D721Med (cell line): ENCODE measurements at places on chromosomes 3 and 15.

- DNase-seq: no peak
Observed at GRCh38 chr3:187929112-187929816, 184.0 kb upstream of the BCL6 start.

- DNase-seq: no peak
Observed at GRCh38 chr15:91482799-91483198, 370.7 kb upstream of the SLCO3A1 start.

DNA sequence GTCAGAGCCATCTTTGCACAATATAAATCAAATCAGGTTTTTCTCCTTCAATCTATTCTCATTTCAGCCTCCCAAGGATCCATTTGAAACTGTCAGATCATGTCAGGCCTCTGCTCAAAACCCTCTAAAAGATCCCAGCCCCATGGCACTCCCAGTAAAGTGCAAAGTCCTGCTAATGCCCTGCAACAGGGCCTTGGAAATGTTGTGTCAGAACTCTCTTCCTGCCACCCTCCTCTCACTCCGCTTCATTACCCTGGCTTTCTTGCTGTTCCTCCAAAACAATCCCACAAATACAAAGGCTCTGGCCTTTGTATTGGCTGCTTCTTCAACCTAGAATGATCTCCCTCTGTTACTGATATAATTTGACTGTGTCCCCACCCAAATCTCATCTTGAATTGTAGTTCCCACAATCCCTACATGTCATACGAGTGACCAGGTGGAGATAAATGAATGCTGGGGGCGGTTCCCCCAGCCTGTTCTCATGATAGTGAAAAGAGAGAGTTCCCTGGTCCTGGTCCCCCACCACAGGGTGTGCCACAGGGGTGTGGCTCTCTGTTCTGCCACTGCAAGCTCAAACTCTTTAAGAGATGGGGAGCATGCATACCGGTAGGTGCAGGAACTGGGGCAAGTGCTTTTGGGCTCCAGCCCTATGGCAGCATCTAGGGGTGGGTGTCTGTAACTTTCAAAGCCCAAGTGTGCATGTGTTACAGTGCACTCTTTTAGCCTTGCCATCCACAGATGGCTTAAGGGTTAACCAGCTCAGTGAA lies 22.9 kb upstream of the TRA2B start:
- no peak for DNase-seq

DNA sequence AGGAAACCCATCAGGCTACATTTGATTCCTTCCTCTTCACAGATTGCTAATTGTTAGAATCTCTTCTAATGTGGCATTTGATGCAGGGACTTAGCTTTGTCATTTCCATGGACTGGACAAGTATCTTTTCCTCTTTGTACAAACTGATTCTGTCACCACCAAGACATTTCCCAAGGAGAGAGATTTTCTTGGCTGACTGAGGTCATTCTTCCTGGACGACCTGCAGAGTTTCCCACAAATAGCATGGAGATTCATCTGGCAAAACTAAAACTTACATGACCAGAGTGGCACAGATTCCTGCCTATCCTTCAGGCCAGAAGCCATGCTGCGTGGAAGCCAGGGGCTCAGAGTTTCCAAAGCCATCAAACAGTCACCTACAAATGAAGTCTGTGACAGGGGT lies 269.2 kb upstream of the LRTM1 start:
- DNase-seq: no peak

DNA sequence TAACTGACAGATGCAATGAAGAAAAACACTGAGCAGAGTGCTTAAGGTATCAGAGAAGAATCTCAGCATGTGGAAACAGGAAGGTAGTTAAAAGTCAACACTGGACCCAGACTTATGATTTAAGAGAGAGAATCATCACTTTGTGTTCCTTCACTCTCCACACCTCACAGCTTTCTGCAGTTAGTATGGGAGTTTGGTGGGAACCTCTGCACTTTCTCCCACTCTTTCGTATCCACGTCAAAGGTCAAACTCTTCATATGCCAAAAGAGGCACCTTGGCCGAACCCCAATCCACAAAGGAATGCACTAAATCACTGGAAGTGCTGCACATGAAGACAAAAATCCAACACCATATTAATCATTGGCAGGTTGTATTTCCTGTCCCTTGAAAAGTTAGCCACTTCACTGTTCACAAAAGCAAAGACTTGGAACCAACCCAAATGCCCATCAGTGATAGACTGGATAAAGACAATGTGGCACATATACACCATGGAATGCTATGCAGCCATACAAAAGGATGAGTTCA lies 361.2 kb downstream of the MAGI1 start:
- no peak for DNase-seq

GRCh38 chr3:425079-425478 lies 228.5 kb downstream of the CHL1 start:
- no peak for DNase-seq

GRCh38 chr3:190903156-190903555 lies 40.7 kb upstream of the GMNC start:
- DNase-seq: no peak

GRCh38 chr3:195195321-195196209 lies 75.4 kb downstream of the XXYLT1 start:
- DNase-seq: no peak

- no peak for DNase-seq
Observed at GRCh38 chr3:128133273-128133883, 9.8 kb upstream of the RUVBL1 start.

DNA sequence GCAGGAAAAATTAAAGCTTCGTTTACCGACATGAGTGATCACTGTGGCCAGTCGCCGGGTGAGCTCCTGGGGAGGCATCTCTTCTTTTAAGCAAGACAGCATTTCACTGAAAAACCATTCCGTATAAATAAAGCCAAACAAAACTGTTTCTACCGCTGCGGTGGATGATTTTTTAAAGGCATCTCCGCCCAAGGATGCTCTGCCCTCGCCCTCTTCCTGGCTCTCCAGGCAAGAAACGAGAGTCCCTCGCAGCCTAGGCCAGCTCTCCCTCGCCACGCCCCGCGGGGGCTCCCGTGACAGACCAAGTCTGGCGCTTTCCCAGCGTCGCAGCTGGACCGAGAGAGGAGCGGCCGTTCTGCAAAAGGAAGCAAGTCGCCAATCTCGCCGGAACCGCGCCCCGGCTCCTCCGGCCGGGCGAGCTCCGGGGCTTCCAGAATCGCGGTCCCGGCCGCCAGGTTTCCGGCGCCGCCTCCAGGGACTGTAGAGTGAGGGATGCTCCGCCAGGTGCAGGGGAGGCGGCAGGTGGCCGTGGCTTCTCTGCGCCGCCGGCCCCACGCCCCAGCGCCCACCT lies 458 bp downstream of the MCF2L2 start:
- no peak for DNase-seq

GRCh38 chr15:40204100-40204499 lies 34.8 kb upstream of the PAK6 start:
- DNase-seq: no peak

GRCh38 chr3:108516881-108517280 lies 6.5 kb upstream of the MYH15 start:
- no peak for DNase-seq

- no peak for DNase-seq
Observed at GRCh38 chr15:34314491-34315490, 22.8 kb downstream of the SLC12A6 start.

DNA sequence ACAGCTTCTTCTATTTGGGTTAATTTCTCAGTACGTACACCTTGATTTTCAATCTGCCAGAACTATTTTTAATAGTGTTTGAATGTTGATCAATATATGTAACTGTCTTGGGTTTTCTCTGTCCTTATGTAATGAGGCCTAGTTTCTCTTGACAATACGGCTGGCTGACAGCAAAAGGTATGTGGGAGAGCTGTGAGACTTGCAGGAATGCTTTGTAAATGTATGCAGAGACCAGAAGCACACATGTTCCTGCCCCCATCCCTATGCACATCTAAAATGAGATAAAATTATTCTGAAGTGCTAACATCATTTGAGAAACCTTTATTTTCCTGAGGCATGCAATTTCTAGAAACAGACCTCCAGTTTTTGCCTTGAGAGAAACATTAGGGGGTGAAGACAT lies 593.8 kb upstream of the GBE1 start:
- no peak for DNase-seq

DNA sequence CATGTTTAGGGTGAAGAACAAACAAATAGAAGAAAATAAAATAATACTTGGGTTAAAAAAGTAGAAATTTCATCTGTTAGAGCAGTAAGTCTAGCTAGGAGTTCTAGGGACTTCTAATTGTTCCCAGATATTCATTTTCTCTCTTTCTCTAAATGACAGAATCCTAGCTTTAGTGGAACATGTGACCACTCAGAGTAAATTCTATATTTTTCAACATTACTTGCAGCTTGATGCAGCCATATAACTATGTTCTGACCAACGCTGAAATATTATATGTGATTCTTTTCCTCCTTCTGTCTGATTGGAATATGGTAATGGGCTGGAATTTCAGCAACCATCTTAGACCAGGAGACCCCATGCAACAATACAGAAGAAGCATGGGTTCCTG lies 8.1 kb downstream of the PTX3 start:
- no peak for DNase-seq

GRCh38 chr3:129365296-129366136 lies 62.9 kb downstream of the EFCAB12 start:
- DNase-seq: no peak

DNA sequence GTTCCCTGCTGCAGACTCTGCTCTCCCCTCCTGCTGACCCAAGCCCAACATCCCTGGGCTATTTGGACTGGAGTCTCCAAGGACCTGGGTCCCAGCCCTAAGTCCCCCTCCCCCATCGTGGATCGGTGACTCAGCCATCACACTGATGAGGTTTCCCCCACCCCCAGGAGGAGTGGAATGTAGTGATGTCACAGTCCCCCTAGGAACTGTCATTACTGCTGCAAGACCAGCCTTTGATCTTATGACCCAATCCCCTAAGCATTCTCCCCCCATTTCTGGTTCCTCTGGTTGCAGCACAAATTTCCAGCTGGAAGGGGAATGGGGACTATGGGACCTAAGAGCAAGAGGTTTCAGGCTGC lies 63.4 kb upstream of the CSPG4 start:
- no peak for DNase-seq

GRCh38 chr3:89606151-89606550 lies 498.7 kb downstream of the EPHA3 start:
- DNase-seq: no peak

DNA sequence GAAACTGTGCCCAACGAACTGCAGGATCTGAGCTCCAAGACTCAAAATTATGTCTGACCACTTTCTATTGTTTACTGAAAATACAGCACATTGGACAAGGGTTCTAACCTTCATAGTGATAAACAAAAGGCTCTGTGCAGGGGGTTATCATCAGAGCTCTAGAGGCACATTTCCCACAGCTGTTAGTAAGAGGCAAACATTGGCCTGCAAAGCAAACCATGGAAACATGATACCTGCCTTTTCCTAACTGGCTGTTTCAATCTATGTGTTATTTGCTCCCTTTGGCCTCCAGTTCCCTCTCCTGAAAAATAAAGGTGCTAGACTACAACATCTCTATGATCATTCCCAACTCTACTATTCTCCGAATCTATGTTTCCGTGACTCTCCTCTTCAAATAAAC lies 159.7 kb upstream of the ARHGEF26 start:
- DNase-seq: no peak

- DNase-seq: no peak
Observed at GRCh38 chr3:176796371-176796770, 400.9 kb downstream of the TBL1XR1 start.

- DNase-seq: no peak
Observed at GRCh38 chr3:115931581-115931980, 308.3 kb downstream of the GAP43 start.

GRCh38 chr3:19190126-19190525 lies 41.8 kb downstream of the KCNH8 start:
- no peak for DNase-seq

DNA sequence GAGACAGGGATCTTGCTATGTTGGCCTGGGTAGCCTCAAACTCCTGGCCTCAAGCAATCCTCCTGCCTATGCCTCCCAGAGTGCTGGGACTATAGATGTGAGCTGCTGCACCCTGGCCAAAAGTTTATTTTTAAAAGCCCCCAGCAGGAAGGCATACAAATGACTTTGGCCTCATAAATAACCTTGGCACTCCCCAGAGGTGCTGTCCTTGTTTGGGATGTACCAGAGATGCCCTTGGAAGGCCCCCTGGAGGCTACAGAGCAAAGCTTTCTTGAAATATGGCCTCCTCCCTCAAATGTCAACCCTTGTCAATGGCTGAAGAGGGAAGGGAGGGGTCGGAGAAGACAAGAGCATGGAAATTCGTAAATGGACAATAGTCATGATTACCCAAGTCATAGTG lies 14.0 kb upstream of the RTP3 start:
- no peak for DNase-seq

DNA sequence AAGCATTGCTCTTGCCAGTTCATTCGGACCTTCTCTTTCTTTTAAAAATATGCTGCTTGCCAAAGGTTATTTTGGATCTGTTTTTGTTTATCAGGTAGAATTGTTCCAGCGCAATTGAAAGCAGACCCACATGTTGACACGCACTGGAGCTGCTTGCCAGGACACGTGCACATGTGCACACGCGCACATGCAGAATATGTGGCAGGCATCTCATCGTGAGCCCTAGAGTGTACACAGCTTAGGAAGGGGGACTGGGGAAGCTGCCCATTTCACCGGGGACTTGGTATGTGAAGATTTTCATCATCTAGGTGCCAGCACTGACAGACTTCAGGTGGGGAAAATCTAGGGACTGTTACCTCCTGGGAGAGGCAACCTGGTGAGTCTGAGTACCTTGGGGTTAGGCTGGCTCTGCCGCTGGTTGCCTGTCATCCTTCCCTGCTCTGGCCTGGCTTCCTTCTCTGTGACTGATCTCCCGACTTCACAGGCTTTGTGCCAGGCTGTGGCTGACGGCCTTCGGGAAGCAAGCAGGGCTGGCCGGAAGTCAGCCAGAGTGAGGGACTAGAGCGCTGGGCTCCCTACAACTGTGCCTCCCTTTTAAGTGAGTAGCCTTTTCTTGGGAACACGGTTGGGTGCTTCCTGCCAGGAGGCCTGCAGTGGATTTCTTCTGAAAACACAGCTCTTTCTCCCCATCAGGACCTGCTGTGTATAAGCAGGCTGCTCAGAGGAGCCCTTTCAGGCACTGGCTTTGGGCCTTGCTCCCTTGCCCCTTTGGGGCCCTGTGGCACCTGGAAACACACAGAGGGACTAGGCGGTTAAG lies 129.3 kb downstream of the EEFSEC start:
- no peak for DNase-seq

DNA sequence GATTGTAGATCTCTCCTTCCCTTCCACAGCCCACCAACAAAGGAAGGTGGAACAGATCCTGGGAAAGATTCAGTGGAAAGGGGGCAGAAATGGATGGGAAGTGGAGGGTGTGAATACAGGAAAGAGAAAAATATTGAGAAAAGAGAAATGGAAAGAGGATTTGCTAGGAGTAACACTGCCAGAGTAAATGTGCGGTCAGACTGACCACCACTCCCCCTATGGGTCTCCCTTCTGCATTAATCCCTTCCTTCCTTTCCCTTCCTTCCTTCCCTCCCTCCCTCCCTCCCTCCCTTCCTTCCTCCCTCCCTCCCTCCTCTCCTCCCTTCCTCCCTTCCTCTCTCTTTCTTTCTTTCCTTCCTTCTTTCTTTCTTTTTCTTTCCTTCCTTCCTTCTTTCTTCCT lies 12.0 kb upstream of the COMMD2 start:
- no peak for DNase-seq

- DNase-seq: no peak
Observed at GRCh38 chr15:59303633-59304032, 69.0 kb downstream of the MYO1E start.
